ENCODE measurements at places on chromosomes 7 and 10.
A peak's percentile ranks its signal among the peaks of the same experiment; 100 is the strongest.

GRCh38 chr10:97332591-97333350 lies 1.8 kb downstream of the FRAT2 start:
- DNase-seq: peak; percentile 20

- no peak for DNase-seq
Measured at GRCh38 chr7:158488181-158488971, 99.2 kb downstream of the PTPRN2 start.

- DNase-seq: no peak
Measured at GRCh38 chr7:116169060-116169459, 41.3 kb upstream of the TES start.

GRCh38 chr7:150721970-150722373 lies 5.6 kb downstream of the GIMAP1 start:
- DNase-seq: no peak

GRCh38 chr10:129754211-129755050 lies 209.6 kb downstream of the EBF3 start:
- no peak for DNase-seq

DNA sequence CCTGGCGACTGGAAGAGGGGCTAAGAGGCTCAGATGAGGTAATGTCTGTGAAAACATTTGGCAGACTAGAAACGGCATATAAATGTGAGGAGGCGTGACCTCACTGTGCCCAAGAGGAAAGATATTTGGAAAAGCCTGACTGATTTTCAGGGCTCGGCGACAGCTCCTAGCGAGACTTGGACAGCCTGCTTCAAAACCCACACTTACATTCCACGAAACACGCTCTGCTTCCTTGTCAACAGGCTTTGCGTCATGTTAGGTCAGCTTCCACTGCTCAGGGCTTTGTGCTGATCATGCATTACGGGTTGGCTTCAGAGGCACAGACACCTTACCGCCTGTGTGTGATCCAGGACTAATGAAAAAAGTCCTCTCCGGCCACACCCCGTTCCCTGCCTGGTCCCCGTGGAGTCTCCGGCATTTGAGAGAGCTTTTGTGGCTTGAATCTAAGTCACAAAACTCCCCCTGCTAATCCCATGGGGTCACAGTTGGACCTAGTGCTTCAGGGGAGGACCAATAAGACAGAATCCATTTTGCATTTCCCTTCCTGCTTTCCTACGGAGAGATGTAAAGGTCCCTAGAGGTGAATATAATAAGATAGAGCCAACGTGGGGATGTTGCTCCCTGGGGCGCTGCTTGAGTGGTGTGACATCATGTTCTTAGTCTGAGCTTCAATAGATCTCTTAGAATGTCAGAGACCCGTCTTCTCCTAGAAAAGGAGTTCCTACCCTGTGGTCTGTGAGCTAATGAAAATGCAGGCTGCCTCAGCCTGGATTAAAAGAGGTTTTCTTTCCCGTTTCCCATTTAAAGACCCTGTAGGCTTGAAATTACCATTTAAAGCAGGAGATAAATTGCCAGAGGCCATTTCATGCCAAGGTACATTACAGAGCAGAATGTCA lies 25.5 kb downstream of the FGFBP3 start:
- no peak for DNase-seq

DNA sequence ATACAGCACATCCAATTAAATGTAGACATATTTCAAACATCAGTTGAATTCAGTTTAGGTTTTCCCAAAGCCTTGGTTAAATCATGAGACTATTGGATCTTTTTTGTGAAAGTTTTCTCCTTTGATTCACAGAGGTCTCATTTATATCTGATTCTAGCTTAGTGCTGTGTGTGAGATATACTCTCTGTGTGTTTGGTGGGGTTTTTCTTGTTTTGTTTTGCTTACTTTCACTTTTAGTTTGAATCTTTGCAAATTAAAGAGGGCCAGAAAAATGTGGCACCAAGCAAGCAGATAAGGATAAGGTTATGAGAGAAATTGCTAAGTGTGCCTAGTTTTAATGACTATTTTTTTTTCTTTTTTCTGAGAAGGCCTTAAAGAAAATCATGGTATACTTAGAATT lies 12.6 kb upstream of the OR6B1 start:
- DNase-seq: no peak

DNA sequence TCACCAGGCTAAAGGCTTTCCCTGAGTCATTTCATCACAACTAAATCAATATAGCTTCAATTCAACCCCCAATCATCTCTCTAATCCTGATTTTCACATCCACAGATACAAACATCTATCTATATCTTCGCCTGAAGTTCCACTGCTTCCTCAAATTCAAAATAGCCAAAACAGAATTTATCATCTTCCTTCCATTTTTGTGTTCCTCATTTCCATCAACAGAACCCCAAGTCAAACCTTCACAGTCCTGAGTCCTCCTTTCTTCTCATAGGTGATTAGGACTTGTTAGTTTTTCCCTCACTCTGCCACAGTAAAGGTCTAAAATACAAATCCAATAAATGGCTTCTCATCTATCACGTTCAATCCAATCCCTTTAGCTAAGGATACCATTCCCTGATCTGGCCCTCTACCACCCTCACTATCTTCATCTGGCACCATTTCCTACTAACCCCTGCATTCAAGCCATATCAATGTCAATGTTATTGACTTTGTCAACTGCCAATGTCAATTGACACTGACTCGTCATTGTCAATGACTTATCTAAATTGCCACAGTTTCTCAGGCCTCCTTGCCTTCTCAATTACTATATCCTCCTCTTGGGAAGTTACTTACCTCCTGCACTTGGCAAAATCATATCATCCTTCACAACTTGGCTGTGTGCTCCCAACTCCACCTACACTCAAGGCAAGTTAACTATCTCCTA lies 2.6 kb downstream of the HYCC1 start:
- DNase-seq: no peak

DNA sequence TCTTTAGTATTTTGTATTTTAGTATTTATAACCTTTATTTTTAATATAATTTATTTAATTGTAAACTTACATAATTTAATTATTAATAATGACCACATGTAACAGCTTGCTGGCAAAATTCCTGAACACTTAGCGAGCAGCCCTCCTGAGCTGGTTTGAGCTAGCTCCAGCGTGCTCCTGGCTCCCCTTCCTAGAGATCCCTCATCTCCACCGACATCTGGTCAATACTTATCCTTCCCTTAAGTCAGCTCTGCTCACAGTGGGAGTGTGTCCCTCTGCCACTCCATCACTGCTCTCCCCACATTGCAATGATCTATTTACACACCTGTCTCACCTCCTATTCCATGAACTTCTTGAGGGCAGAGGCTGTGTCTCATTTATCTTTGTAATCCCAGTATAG lies 20.6 kb upstream of the TBXAS1 start:
- no peak for DNase-seq

DNA sequence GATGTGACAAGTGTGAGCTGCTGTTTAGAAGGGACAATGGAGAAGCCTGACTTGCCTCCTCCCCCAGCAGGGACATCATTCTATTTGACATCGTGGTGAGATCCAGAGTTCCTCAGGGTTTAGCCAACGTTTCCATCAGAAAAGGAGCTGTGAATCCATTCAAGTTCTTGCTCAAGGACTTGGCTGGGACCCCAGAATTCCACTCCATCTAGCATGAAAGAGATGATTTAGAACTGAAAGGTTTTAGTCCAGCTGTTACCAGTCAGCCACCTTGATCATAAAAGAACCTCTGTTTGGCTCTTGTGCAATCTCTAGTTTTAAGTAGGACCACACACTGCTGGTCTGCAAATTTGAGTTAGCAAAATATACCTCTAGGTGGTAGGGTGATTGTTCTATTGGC lies 337.6 kb downstream of the FRMD4A start:
- no peak for DNase-seq

GRCh38 chr7:158073845-158074840 lies 513.5 kb downstream of the PTPRN2 start:
- no peak for DNase-seq

- DNase-seq: no peak
Measured at GRCh38 chr7:32119790-32120196, 49.6 kb upstream of the PDE1C start.

GRCh38 chr7:119562839-119563238 lies 710.1 kb upstream of the KCND2 start:
- no peak for DNase-seq

DNA sequence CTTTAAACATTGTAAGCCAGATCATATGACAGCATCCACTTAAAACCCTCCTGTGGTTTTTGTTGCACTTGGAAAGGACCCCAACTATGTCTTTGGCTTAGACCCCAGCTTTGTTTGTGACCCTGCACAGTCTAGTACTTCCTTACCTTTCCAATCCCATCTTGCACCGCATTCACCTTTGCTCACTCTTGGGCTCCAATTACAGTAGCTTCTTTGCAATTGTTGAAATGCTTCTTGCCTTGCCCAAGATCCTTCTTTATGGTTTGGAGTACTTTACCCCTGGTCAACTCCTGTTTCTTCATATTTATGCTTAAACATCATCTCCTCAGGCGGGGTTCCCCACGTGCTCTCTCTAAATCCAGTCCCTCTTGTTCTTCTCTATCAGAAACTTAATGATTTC lies 162.6 kb downstream of the PTEN start:
- no peak for DNase-seq

DNA sequence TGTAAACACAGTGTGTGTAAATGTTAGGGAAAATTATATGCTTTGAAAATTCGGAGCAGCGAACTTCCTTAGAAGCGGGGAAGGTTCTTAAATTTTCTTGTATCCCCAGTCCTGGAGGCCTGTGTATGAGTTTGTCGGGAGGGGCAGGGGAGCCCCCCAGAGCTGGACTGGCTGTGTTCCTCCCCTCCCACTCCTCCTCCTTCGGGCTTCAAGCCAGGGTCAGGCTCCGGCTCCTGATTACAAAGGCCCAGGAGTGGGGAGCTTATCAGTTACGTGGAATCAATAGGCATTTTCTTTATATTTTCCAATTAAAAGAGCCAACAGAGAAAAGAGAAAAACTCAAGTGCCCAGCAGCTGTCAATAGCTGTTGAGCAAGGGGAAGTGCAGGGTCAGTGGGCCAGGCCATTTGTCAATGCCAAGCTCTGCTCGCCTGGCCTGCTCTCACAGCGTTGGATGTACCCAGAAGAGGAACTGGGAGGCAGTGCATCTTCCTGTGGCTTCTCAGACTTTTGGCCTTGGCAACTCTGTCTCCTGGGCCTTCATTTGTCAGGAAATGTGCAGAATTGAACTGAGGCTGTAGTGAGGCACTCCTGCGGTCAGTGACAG lies 156.9 kb upstream of the PCBD1 start:
- DNase-seq: no peak

DNA sequence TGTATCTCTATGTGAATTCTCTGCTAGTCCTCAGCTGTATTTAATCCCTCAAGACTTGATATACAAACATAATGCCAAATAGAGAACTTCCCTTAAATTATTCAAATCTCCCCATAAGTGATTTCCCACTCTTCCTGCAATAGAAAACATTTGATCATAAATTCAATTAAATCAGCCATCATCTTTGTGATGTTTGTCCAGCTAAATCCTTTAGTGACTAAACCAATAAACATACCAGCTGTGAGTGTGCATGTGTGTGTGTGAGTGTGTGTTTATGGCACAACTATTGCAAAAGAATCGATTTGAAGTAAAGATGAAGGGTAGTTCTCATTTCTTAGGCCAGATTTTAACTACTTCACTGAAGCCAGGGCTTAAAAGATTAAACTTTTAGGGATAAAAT lies 175.5 kb upstream of the FZD1 start:
- no peak for DNase-seq

- DNase-seq: no peak
Measured at GRCh38 chr10:110192552-110192951, 14.9 kb upstream of the MXI1 start.

GRCh38 chr10:44370731-44371248 lies 14.1 kb downstream of the CXCL12 start:
- no peak for DNase-seq

DNA sequence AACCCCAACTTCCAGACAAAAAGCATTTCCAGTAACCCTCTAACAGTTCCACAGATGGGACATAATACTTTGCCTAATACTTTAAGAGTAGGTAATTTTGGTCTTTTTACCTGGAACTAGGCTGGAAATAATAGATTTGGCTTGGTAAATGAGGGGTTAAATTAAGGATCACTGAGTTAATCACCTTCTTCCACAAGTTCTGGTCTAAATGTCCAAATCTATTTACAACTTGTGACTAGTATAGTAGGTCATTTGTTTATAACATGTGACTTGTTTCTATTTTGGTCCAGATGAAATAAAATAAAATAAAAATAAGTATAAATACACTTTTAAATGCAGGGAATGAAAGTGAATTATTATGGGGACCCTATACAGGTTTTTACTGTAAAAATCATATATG lies 80.1 kb downstream of the PRKCQ start:
- no peak for DNase-seq

DNA sequence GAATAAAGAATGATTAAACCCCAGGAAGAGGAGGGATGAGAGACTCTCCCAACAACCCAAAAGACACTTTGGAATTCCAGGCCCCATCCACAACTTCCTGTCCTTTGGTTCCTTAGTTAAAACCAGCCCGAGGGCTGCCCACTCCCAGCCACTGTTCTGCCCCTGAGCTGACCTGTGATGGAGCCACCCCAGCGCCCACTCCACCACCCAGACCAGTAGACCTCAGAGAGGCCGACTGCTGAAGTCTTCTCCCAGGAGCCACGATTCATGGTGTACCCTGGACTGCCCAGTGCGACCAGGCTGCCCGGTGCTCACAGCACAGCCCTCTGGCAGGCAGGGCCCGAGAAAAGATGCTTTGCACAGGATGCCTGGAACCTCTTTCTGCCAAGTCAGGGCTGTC lies 6.7 kb downstream of the VSTM4 start:
- no peak for DNase-seq

DNA sequence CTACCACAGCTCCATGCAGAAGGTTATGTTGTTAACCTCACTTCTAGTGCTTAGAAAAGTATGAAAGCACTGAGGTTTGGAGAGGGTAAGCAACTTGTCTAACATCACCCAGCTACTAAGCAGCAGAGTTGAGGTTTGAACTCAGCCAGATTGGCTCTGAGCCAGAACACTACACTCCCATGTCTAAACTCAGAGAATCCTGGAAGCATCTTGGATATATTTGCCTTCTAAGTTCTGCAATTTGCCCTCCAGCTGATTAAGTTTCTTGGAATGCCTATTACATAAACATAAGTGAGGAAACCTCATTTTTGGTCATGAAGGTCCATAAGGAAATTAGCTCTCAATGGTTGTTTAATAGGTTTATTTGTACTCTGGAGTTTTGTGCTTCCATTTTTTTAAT lies 78.1 kb upstream of the PHYHIPL start:
- DNase-seq: no peak

DNA sequence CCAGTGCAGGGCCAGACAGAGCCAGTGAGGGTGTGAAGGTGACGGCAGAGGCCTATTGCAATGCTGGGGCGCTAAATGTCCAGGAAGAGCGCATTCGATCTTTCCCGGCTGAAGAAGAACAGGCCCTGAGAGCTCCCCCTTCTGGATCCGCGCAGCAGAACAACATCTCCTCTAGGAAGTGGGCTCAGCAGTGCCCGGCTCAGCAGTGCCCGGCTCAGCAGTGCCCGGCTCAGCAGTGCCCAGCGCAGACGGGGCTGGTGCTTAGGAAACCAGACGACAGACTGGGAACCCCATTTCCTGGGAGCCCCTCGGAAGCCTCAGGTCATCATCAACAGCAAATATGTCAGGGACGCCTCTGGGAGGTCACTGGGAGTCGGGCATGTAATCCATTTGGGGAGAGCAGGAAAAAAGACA lies 4.7 kb upstream of the NOS3 start:
- no peak for DNase-seq

All from T1000 (cell line).